ENCODE measurements at places on chromosomes 13 and 19.

DNA sequence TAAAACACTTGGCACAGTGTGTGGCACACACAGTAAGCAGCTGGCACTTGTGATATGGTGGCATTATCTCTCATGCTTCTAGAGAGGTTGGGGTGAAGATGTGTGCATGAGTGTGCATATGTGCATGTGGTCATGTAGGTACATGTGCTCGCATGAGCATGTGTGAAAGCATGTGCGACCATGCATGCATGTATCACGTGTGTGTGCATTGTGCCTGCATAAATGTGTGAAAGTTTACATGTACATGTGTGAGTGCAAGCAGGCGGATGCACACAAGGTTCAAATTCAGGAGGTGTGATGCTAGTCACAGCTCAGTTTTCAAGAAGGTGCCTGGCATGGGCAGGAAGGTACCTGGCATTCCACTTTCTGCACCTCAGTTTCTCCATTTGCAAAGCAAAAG, 59.0 kb upstream of the UQCRFS1 start:
- no peak for DNase-seq

GRCh38 chr13:41061914-41062837, 867 bp downstream of the WBP4 start:
- DNase-seq, result no peak

- no peak for DNase-seq
Observed at GRCh38 chr13:74168263-74168675, 34.1 kb upstream of the KLF12 start.

GRCh38 chr13:110565296-110565695, 3.8 kb upstream of the RAB20 start:
- DNase-seq, result no peak

GRCh38 chr19:35731353-35731752, 10.9 kb downstream of the IGFLR1 start:
- no peak for DNase-seq

- no peak for DNase-seq
Observed at GRCh38 chr19:28039677-28040381, 1173.1 kb downstream of the UQCRFS1 start.

DNA sequence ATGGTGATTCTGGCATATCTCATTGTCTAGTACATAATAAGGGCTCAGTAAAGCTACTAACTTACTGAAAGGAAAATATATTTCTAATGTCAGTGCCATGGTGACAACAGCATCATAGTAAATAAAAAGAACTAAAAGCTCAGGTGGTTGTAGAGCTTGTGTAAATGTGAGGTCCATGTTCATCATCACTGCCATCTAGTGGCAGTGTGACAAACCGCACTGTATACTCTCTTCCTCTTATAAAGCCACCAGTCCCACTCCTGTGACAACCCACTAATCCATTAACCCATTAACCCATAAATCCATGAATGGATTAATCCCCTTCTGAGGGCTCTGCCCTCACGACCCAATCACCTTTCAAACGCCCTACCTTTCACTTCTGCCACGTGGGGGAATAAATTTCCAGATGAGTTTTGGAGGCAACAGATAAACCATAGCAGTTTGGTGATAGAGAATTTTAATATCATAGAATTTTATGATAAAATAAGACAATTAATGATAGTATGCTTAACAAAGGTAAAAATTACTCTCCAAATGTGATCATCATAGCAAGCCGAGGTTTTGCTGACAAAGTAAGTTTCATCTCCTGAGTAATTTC, 160.4 kb upstream of the SGCG start:
- DNase-seq, result no peak

DNA sequence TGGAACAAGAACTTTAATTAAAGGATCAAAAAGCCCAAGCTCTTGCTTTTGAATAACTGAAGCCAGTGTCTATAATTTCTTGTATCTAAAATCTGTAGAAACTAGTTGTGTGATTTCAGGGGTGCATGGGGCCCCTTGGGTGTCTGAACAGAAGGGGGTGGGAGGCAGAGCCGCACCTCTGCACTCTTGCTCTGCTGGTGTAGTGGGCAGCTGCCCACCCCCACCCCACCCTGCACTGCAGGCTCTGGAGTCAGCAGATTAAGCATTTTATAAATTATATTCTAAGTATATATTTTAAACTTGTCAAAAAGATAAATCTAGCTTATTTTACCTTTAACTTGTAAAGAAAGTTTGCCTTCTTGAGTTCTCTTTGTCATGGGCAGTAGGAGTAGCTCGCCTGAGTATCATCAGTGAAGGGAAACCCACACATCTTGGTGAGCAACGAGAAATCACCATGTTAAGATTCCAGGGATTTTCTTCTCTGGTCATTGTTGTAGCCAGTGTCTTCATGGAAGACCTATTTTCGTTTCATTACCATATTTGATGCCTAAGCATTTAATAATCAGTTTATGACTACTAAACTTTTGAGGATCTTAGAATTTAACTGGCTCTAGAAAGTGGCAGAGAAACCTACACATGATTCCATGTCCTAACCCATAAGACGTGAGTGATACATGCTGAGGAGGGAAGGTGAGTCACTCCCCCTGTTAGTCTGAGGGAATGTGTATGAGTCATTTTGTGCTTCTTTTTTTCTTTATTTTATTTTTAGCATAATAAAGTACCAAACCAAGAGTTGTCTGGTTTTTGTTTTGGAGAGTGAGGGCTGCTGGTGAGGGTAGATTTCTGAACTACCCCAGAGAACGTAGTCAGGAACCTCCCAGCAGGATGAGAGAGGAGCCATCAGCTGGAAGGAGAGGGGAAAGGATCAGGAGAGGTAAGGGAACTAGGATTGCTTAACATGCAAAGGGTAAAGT, 7.7 kb downstream of the UBE2L5 start:
- DNase-seq, result peak; percentile 41

- DNase-seq, result peak; percentile 91
Observed at GRCh38 chr19:55809381-55810058, 22.3 kb downstream of the NLRP11 start.
